NCI-H1048 (cell line): ENCODE measurements at places on chromosomes 1 and 21.

DNA sequence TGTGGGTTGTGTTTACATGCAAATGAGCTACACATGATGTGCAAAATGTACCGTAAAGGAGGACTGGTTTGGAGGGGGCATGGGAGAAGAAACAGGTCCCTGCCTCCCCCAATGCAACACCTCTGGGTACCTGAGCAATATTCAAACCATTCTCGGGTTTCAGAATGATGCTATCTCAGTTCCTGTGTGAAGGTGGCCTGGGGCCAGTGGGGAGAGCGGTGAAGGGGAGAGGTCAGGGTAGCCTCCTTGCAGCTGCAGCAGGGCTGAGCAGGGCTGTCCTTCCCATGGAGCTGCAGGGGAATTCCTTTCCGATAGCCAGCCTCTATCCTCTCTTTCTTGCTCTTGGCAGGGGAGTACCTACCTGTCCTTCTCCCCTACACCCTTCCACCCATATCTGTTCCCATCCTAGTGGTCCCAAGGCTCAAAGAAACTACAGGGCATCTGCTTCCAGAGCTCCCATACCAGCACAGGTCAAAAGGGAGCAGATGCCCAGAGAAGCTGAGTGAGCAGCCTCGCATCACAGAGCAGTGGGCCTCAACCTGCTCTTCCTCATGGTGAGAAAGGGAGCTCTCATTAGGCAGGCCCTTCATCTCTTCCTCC is 11.9 kb downstream of the MEF2D start:
- DNase-seq = no peak

- no peak for DNase-seq
These were observed 42.7 kb downstream of the ZSCAN20 start for GRCh38 chr1:33515112-33515511.

- DNase-seq = no peak
These were observed 11.4 kb upstream of the MMEL1 start for GRCh38 chr1:2644171-2644570.

GRCh38 chr1:35564037-35564883 is 6.7 kb downstream of the NCDN start:
- DNase-seq = peak; percentile 54

DNA sequence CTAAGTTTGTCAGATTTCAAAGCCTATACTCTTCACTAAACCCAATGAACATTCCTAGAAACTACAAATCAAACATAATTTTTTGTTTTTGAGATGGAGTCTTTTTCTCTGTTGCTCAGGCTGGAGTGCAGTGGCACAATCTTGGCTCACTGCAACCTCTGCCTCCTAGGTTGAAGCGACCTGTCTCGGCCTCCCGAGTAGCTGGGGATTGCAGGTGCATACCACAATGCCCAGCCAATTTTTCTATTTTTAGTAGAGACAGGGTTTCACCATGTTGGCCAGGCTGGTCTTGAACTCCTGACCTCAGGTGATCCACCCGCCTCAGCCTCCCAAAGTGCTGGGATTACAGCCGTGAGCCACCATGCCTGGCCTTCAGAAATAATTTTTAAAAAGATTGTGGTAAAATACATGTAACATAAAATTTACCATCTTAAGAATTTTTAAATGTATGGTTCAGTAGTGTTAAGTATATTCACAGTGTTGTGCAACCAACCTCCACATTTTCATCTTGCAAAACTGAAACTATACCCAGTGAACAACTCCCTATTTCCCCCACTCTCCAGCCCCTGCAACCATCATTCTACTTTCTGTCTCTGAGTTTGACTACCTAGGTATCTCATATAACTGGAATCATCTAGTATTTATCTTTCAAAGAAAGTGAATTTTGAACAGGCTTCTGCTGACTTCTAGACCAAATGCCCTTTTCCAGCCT is 2.7 kb upstream of the CFAP141 start:
- no peak for DNase-seq

GRCh38 chr1:9410737-9411297 is 118.1 kb downstream of the SPSB1 start:
- DNase-seq = no peak

GRCh38 chr1:3208819-3209200 is 139.8 kb downstream of the PRDM16 start:
- DNase-seq = no peak

DNA sequence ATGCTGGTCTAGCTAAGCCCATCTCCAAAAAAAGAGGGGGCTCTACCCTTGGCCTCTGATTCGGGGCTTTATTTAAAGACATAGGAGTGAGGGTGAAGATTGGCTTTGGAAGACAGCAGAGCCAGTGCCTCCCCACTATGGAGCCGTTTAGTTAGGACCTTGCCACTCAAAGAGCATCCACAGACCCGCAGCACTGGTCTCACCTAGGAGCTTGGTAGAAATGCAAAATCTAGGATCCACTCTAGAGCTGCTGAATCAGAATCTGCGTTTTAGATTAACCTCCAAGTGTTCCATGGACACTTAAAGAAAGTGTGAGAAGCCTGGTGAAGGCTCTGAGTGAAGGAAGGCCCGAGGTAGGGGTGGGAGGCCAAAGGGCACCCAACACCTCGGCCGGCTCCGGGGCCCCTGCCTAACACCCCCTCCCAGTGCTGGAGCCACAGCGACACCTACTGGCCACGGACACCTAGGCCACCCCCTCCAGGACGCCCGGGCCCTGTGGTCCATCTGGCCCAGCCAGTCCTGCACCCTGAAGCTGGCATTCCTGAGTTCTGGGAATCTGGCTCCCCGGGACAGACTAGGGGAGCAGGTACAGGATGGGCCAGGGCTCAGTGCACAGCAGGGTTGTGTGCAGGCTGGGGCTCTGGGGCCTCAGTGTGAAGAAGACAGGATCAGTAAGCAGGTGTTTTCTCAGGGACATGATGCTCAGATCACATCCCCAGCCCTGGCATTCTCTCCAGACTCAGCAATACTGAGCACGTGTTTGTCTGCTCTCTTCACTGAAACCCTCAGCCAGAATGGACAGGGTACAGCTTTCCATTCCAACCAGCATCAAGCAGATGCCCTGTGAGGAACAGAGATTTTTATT is 79.2 kb downstream of the TMEM53 start:
- peak; percentile 35 for DNase-seq

DNA sequence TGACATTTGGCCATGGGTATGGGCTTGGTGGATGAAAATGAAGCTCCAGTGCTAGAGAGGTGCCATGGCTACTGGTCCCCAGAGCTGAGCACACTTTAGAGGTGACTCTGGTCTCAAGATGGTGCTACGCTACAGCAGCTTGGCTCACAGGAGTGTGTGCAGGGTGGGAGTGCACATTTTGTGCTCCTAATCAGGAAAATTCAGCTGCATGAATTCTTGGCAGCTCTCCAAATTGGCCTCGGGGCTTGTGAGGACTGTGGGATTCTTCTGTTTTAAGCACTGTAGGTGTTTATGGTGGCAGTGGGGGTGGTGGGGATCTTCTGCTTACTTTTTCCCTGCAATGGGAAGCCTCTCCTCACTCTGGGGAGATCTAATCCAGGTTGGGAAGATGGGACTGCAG is 17.3 kb upstream of the TIPRL start:
- no peak for DNase-seq

DNA sequence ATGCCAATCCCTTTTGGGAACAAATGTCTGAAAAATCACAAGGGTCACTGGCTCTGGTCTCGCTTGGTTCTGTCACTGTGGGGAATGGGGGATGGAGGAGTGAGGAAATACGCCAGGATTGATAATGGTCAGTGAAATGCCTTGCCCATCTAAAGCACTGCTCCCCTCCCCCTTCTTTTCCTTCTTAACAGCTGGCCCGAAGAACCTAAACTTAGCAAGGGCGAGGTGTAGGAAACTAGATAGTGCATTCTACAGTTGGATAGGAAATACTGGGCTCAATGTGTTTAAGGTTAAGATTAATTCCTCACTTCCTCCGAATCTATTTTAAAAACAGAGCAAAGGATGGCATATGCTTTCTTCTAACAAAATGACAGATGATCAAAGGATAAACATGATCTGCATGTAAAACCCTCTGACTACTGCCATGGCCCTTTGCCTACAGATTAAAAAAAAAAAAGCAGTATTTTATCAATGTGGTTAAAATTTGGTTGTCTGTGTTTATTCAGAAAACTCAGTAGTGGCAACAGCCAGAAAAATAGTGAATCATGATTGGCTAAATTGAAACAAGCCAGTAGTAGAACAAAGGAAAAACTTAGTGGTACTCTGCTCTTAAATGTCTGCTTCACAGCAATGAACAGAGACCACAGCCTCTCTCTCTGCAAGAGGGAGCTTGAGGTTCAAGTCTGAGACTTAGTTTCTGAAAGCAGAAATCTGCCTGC is 86.1 kb upstream of the VAV3 start:
- no peak for DNase-seq

GRCh38 chr21:31917108-31917507 is 44.3 kb downstream of the HUNK start:
- DNase-seq = no peak

GRCh38 chr1:205578780-205579571 is 52.8 kb downstream of the ELK4 start:
- DNase-seq = no peak

DNA sequence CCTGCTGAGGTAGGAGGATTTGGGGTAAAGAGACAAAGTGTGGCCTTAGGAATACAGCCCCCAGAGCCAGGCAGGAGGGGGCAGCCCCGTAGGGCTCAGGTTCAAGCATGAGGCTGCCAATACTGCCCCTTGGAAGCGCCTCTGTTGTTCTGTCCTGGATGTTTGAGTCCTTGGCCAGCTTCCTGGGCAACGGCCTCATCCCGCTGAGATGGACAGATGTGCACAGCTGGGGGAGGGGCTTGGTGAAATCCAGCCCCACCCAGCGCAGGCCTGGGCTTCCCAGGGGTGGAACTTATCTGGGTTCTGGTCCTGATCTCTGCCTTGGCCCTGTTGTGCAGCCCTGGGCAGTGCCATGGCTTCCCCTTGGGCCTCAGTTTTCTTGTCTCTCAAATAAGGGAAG is 34.8 kb upstream of the MAN1C1 start:
- no peak for DNase-seq

- no peak for DNase-seq
These were observed 43.1 kb upstream of the CAPZB start for GRCh38 chr1:19528438-19528837.

GRCh38 chr1:152089014-152089674 is at the start of gene TCHHL1:
TCHHL1 (minus strand) TSS chr1:152089064; CDS start chr1:152088143, 921 bp downstream.
- no peak for DNase-seq

DNA sequence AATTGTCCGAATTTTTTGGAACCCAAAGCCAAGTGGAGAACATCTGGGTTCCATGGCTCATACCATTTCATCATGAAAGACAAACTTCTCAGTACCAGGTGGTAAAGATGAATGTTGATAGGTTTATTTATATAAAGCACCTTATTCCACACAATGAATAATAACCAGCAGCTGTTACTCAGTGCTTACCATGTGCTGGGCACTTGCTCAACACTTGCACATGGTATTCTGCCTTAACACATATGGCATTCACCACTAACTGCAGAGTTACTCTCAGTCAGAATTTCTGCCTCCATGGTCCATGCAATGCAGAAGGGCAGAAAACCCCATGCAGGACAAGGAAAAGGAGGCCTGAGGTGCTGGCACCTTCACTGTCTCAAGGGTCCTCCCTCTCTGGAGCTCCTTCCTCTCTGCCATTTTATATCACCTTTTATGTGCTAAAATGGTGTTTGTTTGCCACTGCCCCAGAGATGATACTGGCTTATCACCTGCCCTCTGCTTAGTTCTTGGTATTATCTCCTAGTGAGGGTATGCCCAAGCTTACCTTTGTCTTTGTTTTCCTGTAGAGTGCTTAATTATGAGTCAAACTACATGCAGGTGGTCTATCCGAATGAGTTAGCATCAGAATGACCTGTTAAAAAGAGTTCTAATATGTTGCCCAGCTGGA is 76.7 kb upstream of the ZNF326 start:
- no peak for DNase-seq

GRCh38 chr1:19068639-19069276 is 112.3 kb upstream of the IFFO2 start:
- no peak for DNase-seq

- no peak for DNase-seq
These were observed 4.3 kb downstream of the PTPN14 start for GRCh38 chr1:214546886-214547641.

DNA sequence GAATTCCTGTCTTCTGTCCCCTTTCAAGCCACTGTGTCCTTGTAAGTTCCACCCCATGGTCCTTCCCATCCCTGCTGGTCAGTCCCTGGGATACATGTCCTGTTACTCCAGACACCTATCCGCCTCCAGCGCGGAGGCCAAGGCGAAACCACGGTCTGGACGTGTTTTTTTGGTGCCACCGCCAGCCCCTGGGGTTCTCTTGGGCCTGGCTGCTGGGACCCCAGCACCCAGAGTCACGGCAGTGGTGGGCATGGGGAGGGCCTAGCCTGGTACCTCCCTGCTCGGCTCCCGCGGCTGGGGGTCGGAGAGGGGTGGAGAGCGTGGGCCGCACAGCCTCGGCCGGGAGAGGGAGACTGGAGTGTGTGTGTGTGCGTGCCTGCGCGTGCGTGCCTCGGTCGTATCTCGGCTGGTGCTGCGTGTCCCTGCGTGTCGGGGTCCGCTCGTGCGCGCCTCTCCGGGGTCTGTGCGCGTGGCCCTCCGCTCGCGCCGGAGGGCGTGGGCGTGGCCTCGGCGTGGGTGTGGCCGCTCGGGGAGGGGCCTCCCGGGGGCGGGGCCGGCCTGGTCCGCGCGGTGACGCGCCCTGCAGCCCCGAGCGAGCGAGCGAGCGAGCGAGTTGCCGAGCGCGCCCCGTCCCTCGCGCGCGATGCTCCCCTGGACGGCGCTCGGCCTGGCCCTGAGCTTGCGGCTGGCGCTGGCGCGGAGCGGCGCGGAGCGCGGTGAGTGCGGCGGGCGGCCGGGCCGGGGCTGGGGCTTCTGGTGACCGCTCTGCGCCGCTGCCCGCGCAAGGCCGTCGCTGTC is at the start of gene VWA1:
VWA1 (plus strand) TSS at position 585 of the 798 bp plus-strand sequence; CDS start at position 644, 59 bp downstream.
- peak; percentile 44 for DNase-seq

DNA sequence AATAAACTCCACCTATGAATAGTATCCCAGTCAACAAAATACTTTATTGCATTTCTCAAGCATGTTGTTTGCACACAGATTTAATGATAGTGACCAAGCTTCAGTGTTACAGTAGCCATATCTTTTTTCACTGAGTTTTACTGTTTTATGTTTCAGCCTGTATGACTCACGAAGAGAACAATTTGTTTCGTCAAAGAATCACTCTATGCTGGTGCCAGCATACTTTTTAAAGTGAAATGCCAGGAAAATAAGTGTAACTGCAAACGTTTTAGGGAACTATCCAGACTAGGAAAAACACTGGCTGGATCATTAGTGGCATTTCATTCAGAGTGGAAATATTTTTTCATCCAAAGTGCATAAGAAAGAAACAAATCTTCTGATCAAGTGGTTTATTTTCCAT is 210.8 kb downstream of the COL11A1 start:
- no peak for DNase-seq

DNA sequence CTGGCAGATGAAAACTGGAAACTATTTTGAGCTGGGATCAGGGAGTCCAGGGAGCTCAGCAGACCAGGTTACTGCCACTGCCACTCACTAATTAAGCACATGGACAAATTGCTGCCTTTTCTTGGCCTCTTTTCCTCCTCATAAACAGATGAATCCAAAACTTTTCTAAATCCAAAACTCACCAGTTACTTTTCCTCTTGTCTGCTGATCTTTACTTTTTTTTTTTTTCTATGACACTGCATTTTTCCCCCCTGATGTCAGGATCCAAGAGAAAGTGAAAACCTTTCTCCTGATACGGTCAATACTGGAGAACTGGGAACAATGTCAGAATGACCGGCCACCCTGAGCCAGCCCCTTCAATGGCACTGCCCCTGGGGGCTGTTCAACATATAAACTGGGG is 405.8 kb downstream of the DUSP10 start:
- DNase-seq = no peak
